HTR-8/SVneo (cell line): ENCODE measurements at places on chromosomes 4 and X.

GRCh38 chrX:46860557-46860956, 23.7 kb downstream of the RP2 start:
- DNase-seq, result no peak

GRCh38 chrX:20311505-20311904, 44.8 kb upstream of the RPS6KA3 start:
- DNase-seq, result no peak

DNA sequence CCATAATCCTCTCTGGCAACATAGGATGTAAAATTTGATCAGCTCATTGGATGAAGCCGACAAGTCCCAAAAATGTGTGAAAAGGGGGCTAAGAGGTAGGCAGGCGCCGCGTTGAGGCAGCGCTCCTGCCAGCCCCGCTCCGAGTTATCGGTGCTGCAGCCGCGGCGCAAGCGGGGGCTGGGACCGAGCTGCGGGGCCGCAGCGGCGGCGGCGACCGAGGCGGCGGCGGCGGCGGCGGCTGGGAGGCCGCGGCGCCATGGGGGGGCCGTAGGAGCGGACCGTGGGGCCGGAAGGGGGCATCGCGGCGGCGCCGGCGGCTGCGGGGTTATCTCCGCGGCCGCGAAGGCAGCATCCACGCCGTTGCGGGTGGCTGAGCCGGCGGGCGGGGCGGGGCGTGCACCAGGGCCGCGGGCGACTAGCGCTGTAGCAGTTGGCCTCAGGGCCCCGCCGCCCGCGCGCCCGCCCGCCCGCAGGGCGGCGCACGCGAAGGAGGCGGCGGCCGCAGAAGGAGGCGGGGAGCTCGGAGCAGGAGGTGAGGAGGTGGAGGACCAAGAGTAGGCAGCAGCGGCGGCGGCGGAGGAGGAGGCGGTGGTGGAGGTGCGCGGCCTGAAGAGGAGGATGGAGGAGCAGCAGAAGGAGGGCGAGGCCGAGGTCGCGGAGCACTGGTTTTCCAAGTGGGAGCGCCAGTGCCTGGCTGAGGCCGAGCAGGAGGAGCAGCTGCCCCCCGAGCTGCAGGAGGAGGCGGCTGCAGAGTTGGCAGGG, 126.0 kb upstream of the CXorf66 start:
- DNase-seq, result no peak

- no peak for DNase-seq
Measured at GRCh38 chrX:20317873-20318272, 51.2 kb upstream of the RPS6KA3 start.

- DNase-seq, result peak; percentile 67
Measured at GRCh38 chr4:10457255-10457801, at the start of gene ZNF518B. Gene ZNF518B (minus strand): TSS chr4:10457426. CDS start chr4:10446328, 11,098 bp downstream.

- DNase-seq, result no peak
Measured at GRCh38 chrX:129653971-129654651, 645 bp downstream of the APLN start.
